ENCODE measurements at places on chromosomes 1 and 21.
A peak's percentile ranks its signal among the peaks of the same experiment; 100 is the strongest.

GRCh38 chr1:234732671-234733390 lies 122.9 kb upstream of the IRF2BP2 start:
- DNase-seq: no peak

- DNase-seq: no peak
These were observed 17.4 kb downstream of the IL6R start for GRCh38 chr1:154422521-154422920.

DNA sequence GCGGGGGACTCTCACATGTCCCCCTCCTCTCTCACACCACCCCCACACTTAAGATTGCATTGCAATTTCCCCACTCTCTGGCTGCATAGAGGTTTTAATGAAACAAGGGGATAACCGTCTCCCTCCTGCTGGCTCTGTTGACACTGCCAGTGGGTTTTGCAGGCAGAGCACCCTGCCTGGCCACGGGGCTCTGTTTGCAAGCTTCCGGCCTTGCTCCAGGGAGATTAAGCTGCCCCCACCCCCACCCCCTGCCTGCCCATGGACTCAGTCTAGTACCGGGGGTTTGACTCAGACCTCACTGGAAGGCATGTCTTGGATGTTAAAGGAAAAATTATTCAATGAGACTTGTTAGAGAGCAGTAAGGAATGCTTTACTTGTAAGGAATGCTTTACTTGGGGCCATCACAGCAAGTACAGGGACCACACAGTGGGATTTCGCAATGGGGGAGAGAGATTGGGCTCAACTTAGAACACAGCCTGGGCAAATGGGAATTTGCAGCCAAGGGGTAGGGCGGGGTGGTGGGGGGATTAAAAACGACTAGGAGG lies 101.0 kb downstream of the AJAP1 start:
- no peak for DNase-seq

GRCh38 chr21:26389971-26390641 lies 183.0 kb downstream of the CYYR1 start:
- DNase-seq: no peak

DNA sequence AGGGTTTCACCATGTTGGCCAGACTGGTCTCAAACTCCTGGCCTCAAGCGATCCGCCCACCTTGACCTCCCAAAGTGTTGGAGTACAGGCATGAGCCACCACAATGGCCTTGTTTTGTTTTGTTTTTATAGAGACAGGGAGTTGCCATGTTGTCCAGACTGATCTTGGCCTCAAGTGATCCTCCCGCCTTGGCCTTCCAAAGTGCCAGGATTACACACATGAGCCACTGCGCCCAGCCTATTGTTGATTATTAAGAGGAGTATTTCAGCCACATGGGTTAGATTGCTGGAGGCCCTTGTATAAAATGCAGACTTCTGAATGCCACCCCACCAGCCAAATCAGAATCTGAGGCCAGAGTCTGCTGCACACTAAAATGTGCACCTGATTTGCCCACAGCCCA lies 57.2 kb upstream of the ANGPTL1 start:
- no peak for DNase-seq

GRCh38 chr1:203461717-203462116 lies 13.9 kb upstream of the PRELP start:
- no peak for DNase-seq

DNA sequence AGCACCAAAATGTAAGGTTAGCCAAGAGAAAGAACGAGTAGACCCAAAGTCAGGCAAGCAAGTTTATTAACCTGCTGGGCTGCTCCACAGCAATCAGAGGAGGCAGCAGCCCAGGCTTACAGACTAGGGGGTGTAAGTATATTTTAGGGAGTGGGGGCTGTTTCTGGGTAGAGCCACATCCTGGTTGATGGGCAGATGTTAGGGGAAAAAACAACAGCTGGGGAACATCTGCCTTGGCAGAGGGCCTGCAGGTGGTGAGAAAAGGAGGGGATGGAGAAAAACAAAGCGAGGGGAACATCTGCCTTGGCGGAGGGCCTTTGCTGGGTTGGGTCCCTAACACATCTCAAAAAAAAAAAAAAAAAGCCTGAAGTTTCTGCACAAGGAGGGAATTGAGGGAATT lies 9.7 kb upstream of the ZBTB48 start:
- DNase-seq: no peak

- no peak for DNase-seq
These were observed 60.6 kb downstream of the UCHL5 start for GRCh38 chr1:192998536-192998935.

DNA sequence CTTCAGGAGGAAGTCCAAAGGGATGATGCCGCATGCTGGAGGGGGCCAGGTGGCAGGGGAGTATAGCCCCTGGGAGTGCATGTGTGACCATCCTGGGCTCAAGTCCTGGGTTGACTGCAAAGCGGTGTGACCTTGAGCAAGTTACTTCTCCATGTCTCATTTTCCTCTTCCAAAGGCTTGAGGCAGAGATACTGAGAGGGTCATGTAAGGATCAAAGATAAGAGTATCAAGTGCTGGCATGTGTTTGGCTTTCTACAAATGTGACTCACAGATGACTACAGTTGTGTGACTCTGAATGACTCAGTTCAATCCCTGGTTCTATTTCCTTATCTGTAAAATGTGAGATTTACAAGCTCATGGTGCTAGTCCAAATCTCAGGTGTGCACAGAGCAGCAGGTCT lies 26.1 kb downstream of the PROK1 start:
- no peak for DNase-seq

DNA sequence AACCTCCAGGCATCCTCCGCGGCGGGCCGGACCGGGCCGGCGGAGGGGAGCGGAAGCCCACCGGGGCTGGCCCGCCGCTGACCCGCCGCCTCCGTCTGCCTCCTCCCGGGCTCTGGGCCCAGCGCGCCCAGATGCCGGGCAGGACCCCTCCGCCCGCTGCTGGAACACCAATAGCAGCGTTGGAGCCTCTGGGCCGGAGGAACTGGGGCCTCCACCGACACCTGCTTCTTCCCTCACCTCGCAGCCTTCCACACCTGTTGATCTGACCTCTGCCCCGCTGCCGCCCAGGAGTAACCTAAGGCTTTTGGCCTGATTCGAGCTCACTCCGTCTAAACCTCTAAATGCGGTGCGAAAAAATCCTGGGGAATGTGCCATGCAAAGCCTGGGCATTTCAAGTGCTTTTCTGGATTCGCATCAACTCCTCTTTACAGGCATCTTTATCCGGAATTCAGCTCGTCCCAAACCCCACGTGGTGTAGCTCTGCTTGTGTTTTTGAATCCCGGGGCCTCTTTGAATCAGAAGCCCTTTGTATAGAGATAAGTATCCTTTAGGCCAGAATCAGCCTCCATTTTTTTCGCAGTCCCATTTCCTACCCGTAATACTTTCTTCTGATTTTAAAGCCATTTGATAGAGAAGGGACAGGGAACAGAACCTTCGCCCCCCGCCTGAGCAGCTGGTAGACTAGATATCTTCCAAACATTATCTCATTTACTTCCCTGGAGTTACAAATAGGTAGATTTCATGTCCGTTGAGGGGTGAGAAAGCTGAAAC lies 680 bp upstream of the CNN3 start:
- no peak for DNase-seq

- DNase-seq: no peak
These were observed 17.6 kb downstream of the OPTC start for GRCh38 chr1:203511513-203511912.

DNA sequence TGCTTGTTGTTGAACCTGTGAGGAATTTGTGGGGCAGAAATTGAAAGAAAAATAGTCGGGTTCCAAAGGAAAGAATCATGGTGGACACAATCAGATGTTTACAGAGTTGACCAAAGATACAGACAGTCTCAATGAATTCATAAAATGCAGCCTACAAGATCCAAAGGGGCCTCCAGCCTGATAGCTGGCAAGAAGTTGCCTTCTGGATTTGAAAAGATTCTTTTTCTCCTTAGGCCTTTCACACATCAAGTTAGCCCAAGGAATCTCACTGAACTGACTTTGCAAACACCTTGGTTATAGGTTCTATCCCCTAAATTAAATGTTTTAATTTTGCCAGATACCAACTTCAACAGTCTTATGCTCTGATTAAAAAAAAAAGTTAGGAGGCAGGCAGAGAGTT lies 21.5 kb downstream of the SLAMF1 start:
- no peak for DNase-seq

DNA sequence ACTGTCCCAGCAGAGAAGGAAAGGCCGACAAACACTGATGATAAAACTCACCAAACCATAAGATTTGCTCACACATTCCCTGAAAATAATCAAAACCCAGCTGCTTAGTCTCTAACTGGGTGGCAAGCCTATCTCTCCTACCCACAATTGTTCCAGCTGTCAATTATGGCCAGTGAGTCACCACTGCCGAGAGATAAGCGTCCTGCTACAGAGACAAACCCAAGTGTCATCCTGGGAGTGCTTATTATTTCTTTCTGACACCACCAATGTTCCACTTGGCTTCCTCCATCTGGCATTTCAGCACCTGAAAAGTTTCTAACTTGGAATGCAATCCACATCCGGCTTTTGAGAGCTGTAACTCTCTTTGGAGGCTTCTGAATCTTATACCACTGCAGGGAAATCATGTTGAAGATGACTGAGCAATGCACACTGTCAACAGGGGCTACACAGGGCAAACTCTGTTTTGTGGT lies 51.5 kb upstream of the VAV3 start:
- no peak for DNase-seq

GRCh38 chr1:112686417-112686816 lies 12.0 kb downstream of the MOV10 start:
- no peak for DNase-seq

GRCh38 chr1:26856604-26857469 lies 6.1 kb upstream of the SFN start:
- no peak for DNase-seq

- DNase-seq: no peak
These were observed 30.7 kb downstream of the NOL9 start for GRCh38 chr1:6523566-6523965.

GRCh38 chr1:181737056-181737455 lies 253.7 kb downstream of the CACNA1E start:
- no peak for DNase-seq

DNA sequence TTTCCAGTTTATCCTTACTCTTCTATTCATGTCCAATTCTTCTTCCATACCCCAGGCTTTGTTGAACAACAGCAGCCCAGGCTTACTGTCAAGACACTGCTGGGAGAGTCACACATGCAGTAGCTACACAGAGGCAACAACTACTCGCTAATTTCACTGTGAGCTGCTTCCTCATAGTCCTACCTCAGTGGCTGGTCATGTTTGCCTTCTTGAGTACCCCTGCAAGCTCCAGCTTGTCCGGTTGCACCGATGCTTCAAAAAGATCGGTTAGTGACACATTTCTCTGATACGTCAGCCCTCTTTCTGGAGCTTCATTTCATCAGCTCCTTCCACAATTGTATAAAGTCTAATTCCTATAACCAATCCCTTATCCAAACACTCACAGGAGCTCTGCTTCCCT lies 246.7 kb upstream of the NFIA start:
- no peak for DNase-seq

- no peak for DNase-seq
These were observed 369.8 kb downstream of the NPHP4 start for GRCh38 chr1:5622412-5622811.

DNA sequence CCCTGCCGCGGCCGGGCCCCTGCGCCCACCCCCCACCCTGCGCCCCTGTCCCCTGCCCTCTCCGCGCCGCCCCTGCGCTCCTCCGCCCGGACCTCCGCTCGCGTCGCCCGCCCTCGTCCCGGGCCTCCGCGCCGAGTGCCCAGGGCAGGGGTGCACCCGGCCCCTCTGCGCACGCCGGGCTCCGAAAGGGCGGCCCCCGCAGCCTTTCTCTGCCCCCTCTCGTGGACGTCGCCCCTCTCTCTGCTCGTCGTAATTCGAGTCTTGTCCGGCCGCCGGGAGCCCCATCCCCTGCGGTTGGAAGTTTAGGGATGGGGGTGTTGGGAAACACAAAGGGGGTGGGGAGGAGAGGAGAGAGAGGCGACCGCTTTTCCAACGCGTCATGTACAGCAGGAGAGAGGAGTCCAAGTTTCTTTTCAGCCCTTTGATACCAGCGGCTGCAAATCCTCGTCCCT lies 407 bp downstream of the GALNT2 start:
- DNase-seq: peak; percentile 15

- DNase-seq: no peak
These were observed 60.6 kb downstream of the EVA1C start for GRCh38 chr21:32472890-32473765.

- DNase-seq: no peak
These were observed 38.3 kb downstream of the BEND5 start for GRCh38 chr1:48738356-48738755.

GRCh38 chr1:111965781-111966443 lies 23.6 kb downstream of the KCND3 start:
- DNase-seq: no peak

DNA sequence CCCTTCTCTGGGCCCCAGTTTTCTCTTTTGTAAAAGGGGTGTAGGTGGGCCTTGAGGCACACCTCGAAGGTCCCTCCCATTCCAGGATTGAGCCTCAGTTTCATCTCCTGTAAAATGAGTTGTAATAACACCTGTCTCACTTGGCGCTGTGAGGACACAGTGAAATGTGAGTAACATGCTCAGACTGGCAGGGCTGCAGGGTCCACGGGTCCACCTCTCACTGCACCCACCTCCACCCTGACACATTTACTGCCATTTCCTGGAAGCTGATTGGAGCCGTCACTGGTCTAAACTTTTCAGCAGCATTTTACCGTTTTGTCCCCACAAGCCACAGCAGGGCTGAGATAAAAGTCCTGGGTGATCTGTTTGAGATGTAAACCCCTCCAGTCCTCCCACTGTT lies 398.0 kb downstream of the PTPRU start:
- no peak for DNase-seq

DNA sequence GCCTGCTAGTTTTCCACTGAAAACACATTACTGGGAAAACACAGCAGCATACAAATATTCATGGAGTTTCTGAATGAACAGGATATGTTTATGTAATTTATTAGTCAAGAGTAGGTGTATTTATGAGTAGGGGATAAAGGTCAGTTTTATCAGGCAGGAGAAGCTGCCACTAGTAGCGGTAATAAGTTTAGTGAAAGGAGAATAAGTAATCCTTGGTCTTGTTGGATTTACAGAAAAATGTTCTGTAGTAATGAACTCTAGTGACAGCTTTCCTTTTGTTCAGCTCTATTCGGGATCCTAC lies 1.2 kb downstream of the MAST2 start:
- no peak for DNase-seq

GRCh38 chr21:42386034-42386591 lies 9.7 kb downstream of the TMPRSS3 start:
- DNase-seq: no peak

GRCh38 chr1:158728510-158729225 lies 8.1 kb upstream of the OR6K3 start:
- DNase-seq: no peak

Data from CD4-positive, alpha-beta T cell treated with Interleukin-12 subunit alpha and Interleukin-12 subunit beta, for 1 hour (primary cell).